GM13977 (cell line): ENCODE measurements at places on chromosomes 2 and 18.

DNA sequence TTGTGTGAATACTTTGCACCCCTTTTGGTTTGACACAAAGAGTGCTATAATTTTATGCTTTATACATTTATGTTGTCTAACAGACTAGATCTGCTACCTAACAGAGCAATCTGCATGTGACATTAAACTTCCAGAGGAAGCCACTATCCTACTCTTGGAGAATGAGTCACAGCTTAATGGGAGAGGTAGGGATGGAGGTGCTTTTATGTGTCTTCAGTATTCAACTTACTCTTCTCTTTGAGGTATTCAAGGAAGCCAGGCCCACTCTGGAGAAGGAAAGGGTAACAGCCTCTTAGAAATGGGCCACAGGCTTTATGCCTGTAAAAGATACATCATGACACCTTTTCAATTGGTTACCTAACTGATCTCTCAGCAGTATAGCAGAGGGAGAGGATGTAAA, 85.8 kb upstream of the NEUROD1 start:
- no peak for DNase-seq

DNA sequence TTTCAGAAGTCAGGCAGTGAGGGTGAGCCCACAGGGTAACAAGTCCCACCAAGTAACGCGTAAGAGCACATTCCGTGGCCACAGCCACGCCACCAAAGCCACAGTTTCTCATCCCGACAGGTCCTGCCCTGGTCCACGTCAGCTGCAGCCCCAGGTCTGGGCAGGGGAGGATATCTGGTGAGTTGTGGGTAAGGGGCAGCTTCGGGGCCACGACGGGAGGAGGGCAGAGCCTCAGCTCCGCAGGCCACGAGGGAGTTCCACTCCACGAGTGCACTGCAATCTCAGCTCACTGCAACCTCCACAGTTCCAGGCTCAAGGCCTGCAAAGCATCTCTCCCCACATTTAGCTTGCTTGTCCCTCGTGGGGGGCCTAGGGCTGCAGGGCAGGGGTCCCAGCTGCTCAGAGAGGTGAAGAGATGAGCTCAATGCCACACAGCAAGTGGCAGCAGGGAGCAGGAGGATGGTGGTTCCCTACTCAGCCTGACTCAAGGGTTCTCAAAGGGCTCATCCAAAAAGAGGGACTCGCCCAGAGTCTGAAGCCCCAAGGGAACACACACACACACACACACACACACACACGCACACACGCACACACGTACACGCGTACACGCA, 12.5 kb downstream of the SNORC start:
- no peak for DNase-seq

GRCh38 chr18:57446322-57446721, 11.1 kb downstream of the ONECUT2 start:
- peak; percentile 70 for DNase-seq

DNA sequence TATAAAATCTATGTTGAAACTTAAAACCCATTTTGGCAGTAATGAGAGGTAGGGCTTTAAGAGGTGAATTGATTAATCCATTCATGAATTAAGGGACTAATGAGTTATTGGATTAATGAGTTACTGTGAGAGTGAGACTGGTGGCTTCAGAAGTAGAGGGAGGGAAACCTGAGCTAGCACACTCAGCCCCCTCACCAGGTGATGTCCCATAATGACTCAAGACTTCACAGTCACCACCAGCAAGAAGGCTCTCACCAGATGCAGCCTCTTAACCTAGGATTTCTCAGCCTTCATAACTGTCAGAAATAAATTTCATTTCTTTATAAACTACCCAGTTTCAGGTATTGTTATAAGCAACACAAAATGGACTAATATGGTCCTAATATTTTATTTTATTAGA, 621.7 kb upstream of the ACVR2A start:
- peak; percentile 7 for DNase-seq

DNA sequence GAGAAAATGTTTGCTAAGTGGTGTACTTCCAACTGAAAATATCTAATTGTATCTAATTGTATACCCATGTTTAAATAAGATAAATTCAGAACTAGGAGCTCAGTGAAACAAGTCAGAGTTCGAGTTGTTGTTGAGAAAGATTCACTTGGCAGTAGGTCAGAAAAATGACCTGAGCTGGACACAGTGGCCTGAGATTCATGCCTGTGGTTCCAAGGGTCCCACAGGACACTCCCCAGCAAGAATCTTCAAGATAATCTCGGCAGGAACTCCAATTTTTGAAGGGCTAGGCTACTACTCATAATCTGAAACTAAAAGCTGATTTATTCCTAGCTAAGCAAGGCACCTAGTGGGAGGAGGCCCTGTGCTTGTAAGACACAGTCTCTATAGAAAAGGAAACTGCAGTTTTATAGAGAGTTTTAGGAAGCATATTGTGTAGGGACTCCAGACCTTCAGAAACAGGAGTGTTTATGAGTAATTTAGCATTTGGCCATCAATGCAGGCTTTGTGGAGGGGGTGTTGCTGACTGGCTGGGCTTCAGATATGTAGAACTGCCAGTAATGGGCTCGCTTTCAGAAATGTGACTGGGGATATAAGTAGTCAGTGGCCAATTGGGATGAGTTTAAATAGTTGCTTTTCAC, 43.2 kb downstream of the SP140 start:
- DNase-seq = no peak

DNA sequence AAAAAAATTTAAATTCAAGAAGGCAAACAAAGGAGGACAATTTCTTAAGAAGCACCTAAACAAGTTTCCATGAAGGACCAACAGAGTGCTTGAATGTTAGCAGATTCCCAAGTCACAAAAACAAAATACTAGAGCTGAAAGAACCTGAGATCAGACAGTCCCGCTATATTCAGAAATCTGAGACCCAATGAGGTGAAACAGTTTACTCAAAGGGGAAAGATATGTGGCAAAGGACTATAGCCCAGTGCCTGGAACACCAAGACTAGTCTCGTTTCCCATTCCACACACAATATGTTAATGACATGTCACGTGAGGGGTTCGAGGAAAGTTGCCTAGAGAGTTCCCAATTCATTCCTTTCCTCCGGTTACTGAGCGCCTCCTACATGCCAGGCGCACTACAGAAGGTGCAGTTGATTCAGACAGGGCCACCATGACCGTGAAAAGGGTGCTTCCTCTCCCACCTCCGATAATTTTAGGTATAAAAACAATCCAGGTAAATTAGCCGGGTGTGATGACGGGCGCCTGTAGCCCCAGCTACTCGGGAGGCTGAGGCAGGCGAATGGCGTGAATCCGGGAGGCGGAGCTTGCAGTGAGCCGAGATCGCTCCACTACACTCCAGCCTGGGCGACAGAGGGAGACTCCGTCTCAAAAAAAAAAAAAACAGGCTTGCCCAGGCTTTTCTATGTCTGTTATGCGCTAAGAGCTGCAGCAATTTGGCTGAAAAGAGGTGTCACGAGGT, 617 bp downstream of the SRBD1 start:
- peak; percentile 12 for DNase-seq

DNA sequence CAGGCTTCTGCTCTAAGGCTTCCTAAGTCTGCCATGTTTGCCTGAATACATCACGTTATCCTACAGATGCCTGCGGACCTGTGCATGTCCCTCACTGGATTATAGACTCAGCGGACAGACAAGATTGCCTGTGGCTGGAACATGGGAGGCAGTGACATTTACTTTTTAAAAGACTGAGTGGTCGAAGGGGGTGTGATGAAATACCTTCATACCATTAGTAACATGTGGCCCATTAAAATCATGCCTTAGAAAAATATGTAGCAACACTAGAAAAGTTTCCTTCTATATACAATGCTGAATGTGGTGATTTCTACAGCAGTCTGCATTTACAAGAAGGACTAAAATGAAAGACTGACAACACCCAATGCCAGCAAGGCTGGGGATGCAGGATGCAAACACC, 154.4 kb downstream of the ASB1 start:
- no peak for DNase-seq

DNA sequence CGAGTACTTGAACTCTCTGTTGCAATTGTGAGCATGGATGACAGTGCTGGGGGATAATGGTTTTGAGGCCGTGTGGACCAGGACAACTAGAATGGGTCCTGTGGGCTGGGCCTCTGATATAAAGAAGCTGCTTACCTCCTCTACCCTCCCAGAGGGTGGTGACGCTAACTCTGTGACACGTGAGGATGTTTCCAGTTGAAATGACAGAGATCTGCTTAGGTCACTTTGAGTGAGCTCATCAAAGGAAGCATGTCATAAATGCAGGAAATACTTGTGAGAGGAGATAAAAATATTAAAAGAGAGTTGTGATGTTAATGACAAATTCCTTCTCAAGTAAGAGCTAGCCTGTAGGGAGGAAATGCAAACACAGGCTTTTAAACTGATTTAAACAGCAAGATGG, 16.4 kb downstream of the RMC1 start:
- no peak for DNase-seq

GRCh38 chr18:13446610-13447461, 228.3 kb downstream of the LDLRAD4 start:
- DNase-seq = no peak

- no peak for DNase-seq
Observed at GRCh38 chr2:22491442-22491841, 893.5 kb upstream of the KLHL29 start.

DNA sequence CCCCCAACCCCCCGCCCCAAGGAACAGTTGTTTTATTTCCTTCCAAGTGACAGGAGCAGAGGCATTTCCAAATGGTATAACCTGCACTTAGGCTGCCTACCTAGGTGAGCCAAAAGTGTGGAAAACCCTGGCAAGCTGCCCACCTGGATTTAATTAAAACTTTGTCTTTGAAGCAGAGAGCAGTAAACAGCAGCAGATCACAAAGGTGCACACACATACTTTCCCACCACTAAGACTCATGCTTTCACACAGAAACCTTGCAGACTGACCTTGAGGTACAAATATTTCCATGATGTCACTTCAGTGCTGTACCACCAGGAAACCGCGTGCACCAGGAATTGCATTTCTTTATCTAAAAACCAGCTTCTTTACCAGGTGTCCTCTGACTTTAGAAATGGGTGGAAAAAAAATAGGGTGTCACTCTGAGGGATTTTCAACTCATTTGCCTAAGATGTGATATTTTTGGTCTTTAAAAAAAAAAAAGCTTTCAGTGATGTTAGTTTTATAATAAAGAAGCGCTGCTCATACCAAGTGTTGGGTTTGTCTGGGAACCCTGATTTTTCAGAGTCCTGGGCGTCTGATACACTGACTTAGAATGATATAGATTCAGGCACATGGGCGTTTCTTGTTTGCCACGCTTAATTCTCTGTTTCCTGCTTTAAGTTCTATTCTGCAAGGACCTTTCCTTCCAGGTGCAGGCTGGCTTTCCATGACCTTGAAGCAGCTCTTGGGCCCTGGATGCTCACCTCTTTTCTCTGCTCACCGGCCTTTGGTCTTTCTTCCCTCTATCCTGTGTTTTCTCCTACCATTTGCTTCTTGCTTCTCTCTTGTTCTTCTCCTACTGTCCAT, 70.7 kb upstream of the BCL2L11 start:
- peak; percentile 50 for DNase-seq

DNA sequence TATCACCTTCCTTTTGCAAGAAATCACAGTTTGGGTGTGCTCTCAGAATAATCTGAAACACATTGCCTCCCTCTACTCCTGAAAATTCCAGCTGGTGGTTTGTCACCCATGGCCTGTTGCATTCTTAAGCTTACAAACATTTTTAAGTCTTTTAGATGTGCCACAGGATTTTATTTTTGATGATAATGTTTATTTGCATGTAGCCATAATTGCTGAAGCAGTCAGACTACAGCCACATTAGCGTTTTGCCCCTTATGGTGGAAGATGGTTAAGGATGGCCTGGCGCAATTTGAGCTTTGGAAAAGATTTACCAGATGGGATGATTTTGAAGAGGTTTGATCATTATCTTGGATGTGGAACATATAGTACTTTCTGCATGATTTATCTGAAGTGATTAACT, 439.5 kb downstream of the MEIS1 start:
- no peak for DNase-seq
